ENCODE measurements at places on chromosomes 3 and 15.
A peak's percentile ranks its signal among the peaks of the same experiment; 100 is the strongest.

DNA sequence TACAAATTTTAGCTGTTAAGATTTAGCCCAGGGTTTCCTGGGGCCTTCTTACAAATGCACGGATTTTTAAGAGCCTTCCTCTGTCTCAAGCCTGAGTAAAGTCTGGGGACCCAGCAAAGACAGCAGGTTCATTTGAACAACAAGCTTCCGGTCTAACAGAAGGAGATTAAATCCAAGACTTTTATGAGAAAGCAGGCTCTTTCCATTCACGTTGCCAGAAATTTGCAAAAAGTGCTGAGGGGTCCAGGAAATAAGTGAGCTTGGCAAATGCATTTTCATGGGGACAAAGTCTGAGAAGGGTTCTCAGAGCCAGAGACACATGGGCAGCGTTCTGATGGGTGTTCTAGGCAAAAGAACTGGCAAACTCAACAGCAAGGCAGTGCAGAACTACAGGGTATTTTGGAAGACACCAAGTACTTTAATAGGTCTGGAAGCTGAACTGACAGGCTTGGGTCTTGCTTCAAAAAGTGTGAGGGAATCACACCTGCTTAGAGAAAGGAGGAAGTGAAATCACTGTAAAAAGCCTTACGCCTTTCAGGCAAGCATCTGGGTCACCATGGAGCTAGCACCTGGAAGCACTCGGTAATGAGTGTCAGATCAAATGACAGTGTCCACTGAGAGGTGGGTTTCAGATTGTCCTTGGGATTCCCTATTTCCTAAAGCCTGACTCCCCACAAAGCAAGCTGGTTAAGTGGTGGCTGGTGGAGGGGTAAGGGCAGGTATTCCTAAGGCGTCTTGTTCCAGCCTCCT is 115.8 kb upstream of the ARHGEF3 start:
- H3K27ac ChIP-seq, result no peak overlapping the region
- no peak for DNase-seq
- H3K27me3 ChIP-seq, result no peaks in the 10 kb centered on the region
- no peak overlapping the region for H3K4me3 ChIP-seq
- no peaks in the 10 kb centered on the region for H3K36me3 ChIP-seq
- no peaks in the 10 kb centered on the region for H3K4me1 ChIP-seq

DNA sequence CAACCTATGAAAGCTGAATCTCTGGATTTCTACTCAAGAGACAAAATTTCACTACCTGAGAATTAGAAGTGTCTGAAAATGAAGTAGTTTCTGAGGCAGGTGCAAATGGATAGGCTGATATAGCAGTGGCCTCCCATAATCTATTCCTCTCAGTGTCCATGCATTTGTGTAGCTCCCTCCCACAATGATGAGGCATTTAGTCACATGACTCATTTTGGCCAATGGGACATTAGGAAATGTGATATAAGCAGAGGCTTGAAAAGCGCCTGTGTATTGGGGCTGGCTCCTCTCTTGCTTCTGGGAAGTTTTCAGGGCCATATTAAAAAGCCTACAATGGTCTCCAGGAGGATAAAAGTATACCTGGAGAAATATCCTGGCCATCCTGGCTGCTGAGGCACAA is 79.7 kb upstream of the MRPL3 start:
- no peaks in the 10 kb centered on the region for H3K27me3 ChIP-seq
- H3K36me3 ChIP-seq, result no peaks in the 10 kb centered on the region
- H3K4me1 ChIP-seq, result no peaks in the 10 kb centered on the region
- no peak overlapping the region for H3K4me3 ChIP-seq
- DNase-seq, result no peak

GRCh38 chr3:44175070-44175469 is 66.6 kb upstream of the TOPAZ1 start:
- no peaks in the 10 kb centered on the region for H3K36me3 ChIP-seq
- H3K4me1 ChIP-seq, result no peaks in the 10 kb centered on the region
- H3K27me3 ChIP-seq, result no peaks in the 10 kb centered on the region
- DNase-seq, result no peak
- no peak overlapping the region for H3K27ac ChIP-seq

GRCh38 chr3:174002543-174002942 is 605.0 kb downstream of the NLGN1 start:
- H3K4me3 ChIP-seq, result no peak overlapping the region
- no peaks in the 10 kb centered on the region for H3K36me3 ChIP-seq
- H3K27ac ChIP-seq, result no peak overlapping the region

- H3K27me3 ChIP-seq, result no peaks in the 10 kb centered on the region
- no peak overlapping the region for H3K4me3 ChIP-seq
- DNase-seq, result no peak
These were observed 21.9 kb downstream of the PLCL2 start for GRCh38 chr3:16906682-16907081.

DNA sequence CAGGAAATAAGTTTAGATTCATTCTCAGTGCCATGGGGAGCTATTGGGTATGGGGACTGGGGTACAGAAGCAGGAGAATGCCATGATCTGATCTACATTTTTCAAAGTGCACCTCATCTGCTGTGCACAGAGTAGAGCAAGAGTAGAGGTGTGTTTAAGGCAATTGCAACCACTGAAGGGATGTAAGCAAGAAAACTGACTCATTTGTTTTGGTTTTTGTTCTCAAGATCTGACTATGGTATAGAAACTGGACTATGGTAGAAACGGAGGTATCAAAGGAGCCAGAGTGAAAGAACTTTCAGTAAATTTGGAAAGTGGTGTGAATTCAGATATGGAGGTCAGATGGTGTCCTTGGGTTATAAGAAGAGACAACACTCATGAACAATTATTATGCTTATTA is 86.2 kb upstream of the CMSS1 start:
- H3K36me3 ChIP-seq, result no peaks in the 10 kb centered on the region
- H3K4me3 ChIP-seq, result no peak overlapping the region
- H3K4me1 ChIP-seq, result no peaks in the 10 kb centered on the region
- no peaks in the 10 kb centered on the region for H3K27me3 ChIP-seq
- DNase-seq, result no peak

DNA sequence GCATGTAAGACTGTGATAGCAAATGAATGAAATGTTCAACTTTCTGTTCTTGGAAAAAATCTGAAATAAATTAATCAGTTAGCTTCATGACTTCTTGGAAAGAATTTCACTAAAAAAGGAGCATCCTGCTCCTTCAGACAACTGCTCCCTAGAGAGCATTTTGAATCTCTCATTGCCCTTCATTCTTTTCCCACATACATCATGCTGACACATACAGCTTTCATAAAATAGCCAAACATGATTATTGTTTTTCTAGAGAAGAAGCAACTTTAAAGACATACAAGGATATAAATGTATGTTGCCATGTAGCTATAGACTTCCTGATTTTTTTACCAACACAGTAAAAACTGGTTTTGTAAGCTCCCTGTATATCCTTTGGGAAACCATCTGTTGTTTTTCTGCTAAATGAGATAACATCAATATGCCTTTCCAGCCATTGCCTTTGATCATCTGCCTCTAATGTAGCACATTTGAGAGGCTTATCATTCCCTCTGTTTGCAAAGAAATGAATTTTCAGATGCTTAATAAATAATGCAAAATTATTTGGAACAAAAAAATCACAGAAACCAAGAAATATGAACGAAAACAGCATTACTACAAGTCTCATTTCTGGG is 248.2 kb upstream of the GPR149 start:
- no peaks in the 10 kb centered on the region for H3K4me1 ChIP-seq
- H3K27me3 ChIP-seq, result no peaks in the 10 kb centered on the region
- H3K27ac ChIP-seq, result no peak overlapping the region
- H3K36me3 ChIP-seq, result no peaks in the 10 kb centered on the region
- no peak overlapping the region for H3K4me3 ChIP-seq

GRCh38 chr3:181718987-181719911 is 7.5 kb downstream of the SOX2 start:
- DNase-seq, result no peak
- no peaks in the 10 kb centered on the region for H3K36me3 ChIP-seq
- no peak overlapping the region for H3K27ac ChIP-seq
- 0 out of 2 replicates have a peak, but pooled peaks cover 5% of the 10 kb centered on the region for H3K4me1 ChIP-seq

- H3K27ac ChIP-seq, result no peak overlapping the region
- DNase-seq, result no peak
- H3K4me1 ChIP-seq, result peaks cover 13% of the 10 kb centered on the region
- no peaks in the 10 kb centered on the region for H3K36me3 ChIP-seq
- H3K27me3 ChIP-seq, result no peaks in the 10 kb centered on the region
These were observed 96.1 kb downstream of the MCTP2 start for GRCh38 chr15:94327356-94327936.

DNA sequence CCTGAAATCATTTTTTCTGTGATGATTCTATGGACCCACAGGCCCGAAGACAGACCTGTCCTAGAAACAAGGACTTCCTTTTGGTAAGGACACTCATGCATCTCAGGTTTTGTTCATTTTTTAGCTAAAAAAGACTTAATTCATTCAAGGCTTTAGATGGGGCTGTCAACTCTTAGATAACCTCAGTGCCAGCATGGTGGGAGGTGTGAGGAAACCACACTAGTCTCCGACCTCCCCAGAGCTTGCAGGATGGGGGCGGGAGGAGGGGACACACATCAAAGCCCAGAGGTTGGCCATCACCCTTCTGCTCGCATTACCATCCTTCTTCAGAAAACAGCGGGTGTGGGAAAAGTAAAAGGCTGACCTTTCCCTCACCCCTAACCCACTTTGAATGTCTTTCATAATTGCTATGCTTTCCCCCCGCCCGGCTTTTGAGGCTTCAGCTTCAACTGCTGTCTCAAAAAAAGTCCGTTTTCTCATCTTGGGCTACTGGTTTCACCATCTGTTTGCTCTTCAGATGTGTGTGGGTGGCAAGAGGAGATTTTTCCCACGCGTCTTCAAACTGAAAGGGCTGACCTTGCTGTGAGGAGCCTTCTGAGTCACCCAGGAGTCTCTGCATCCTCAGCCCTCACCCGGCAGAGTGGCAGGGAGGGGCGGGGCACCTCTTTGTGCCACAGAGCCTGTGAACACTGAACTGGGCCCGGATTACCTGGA is 27.6 kb upstream of the CXCR6 start:
- H3K4me1 ChIP-seq, result no peaks in the 10 kb centered on the region
- H3K36me3 ChIP-seq, result no peaks in the 10 kb centered on the region
- no peak for DNase-seq
- H3K4me3 ChIP-seq, result no peak overlapping the region

GRCh38 chr3:12705981-12706380 is 42.1 kb upstream of the RAF1 start:
- no peaks in the 10 kb centered on the region for H3K36me3 ChIP-seq
- no peak for DNase-seq
- no peak overlapping the region for H3K4me3 ChIP-seq
- H3K4me1 ChIP-seq, result peaks cover 31% of the 10 kb centered on the region

GRCh38 chr3:39990532-39990931 is 181.1 kb downstream of the MYRIP start:
- peak; percentile 41 for DNase-seq
- no peaks in the 10 kb centered on the region for H3K4me1 ChIP-seq
- H3K27me3 ChIP-seq, result no peaks in the 10 kb centered on the region
